ENCODE measurements at places on chromosomes 5 and 9.

GRCh38 chr9:129838707-129839259 lies 3.5 kb downstream of the USP20 start:
- no peak for DNase-seq

- no peak for DNase-seq
Observed at GRCh38 chr5:118919016-118919415, 69.3 kb downstream of the DTWD2 start.

- no peak for DNase-seq
Observed at GRCh38 chr5:3931976-3932375, 336.3 kb downstream of the IRX1 start.

DNA sequence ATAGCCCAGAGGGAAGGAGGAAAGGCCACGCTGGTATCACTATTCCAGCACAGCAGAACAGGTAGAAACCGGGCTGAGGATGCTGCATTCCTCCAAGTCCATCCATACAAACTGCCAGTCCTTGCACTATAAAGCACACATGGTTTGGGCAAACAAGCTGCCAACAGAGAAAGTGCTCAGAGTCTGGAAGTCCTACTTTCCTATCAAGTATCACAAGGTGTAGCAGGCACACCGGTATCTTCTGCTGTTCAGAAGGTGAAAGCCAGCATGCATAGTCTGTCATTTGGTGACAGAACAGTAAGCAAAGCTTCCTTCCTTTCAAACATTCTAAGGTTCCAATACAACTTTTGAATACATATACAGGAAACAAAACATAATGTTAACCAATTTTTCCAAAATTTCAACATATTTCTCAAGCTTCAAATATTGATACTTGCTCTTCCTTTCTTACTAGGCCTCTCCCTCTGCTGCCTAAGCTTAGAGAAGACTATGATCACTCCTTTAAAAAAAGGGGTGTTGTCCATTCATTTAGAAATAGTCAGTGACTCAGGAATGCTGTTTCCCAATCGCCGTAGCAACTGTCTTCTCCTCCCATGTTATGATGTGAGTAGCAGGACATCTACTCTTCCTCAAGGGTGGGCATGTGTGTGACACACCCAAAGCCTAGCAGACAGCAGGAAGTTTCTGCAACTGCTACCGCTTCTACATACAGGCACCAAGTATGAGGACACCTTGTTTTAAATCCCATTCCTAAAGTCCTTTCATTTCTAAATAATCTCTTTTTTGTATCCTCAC lies 14.7 kb downstream of the DIAPH1 start:
- DNase-seq: no peak

DNA sequence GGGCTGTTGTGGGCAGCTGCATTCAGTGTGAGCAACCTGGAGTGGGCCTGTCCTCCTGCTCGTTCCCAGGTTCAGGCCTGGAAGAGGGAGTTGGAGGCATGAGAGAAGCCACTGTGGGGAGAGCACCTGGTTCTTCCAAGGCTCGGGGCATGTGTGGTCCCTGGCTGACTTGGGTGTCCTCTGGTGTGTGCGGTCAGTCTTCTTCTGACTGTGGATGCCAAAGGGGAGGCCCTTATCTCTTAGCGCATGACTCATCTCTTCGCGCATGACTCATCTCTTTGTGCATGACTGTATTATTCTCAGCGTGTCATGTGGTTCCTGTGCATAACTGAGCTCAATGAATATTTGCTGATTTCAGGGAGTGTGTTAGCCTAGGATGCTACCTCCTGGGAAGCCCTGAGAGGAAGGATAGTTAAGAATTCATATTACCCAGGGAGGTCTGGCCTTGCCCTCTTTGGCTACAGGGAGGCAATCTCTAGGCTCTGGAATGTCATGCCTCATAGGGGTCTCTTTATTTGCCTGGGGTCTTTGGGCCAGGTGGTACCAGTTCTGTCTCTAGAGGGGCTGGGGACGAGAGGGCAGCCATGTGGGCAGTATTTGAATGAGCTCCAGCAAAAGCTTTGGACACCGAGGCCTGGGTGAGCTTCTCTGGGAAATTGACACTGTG lies 188.7 kb downstream of the HSPA4 start:
- peak; percentile 76 for DNase-seq

DNA sequence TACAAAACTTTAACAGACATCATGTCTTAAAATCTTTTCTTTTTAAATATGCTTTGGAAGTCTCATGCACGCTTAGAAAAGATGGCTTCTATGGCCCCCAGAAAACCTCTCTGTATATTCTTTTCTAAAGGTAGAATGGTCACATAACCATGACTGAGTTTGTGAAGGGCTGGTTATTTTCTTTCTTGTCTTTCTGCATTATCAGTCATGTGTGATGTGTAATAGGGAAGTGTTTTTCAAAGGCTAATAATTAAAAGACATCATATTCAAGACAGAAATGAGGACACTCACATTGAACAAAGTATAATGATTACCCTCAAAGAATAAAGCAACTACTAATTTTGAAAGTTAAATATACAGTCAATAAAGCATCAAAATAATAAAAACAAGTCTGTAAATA lies 253.4 kb downstream of the TRPM3 start:
- DNase-seq: no peak

DNA sequence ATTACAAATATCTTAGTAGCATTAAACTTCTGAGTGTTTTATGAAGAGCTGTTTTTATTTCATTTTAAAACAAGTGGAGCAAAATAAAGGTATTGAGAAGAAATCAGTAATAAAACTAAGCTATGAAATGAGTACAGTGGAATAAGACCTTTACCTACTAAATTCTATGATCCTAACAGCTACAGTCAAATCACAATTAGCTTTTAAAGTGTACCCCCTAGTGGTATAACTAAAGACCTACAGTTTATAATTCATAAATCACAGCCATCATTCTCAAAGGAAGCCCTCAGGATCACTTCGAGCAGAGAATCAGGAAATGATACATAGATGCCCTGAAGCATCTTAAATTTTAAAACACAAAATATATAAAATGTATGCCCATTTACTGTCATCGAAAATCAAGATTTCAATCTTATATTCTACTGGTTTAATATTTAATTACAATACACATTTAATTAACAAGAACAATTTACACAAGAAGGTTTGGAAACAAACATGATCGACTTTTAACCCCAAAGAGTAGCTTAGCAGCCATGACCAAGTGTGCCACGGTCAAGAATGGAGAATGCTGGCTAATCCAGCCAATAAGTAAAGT lies 12.3 kb downstream of the CCNH start:
- DNase-seq: no peak
